ENCODE measurements at places on chromosomes 11 and 22.

DNA sequence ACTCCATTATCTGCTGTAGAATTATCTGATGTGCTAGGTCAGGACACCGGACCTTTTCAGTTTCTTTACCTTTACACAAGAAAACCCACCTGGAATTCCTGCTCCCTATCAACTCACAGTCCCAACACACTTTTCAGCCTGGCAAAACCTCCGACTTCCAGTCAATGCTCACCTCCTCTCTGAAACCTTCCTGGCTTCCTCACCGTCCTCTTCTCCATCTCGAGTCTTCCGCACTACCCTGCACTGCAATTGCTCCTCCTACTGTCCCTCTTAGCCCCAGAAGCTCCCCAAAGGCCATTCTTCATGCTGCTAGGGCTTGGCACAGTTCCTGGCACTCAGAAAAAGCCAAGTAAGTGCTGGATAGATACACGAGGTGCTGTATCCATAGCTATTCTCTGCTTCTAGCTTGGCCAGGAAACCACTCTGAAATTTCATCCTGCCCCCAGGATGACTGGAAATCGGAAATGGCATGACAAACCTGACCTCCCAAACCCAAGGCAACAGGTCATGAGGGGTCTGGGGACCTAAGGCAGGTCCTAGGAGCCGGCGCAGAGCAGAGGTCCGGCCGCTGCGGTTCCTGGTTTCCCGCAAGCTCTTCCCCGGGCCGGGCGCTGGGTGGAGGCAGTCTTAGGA is 702 bp downstream of the SYN3 start:
- no peak for DNase-seq

GRCh38 chr11:42036201-42036600 is 576.7 kb upstream of the LRRC4C start:
- DNase-seq: no peak

- DNase-seq: no peak
Measured at GRCh38 chr11:70255477-70256116, 14.9 kb upstream of the PPFIA1 start.

GRCh38 chr11:17702876-17703275 is 16.5 kb upstream of the MYOD1 start:
- no peak for DNase-seq

- no peak for DNase-seq
Measured at GRCh38 chr11:27635567-27636037, 64.7 kb downstream of the BDNF start.

DNA sequence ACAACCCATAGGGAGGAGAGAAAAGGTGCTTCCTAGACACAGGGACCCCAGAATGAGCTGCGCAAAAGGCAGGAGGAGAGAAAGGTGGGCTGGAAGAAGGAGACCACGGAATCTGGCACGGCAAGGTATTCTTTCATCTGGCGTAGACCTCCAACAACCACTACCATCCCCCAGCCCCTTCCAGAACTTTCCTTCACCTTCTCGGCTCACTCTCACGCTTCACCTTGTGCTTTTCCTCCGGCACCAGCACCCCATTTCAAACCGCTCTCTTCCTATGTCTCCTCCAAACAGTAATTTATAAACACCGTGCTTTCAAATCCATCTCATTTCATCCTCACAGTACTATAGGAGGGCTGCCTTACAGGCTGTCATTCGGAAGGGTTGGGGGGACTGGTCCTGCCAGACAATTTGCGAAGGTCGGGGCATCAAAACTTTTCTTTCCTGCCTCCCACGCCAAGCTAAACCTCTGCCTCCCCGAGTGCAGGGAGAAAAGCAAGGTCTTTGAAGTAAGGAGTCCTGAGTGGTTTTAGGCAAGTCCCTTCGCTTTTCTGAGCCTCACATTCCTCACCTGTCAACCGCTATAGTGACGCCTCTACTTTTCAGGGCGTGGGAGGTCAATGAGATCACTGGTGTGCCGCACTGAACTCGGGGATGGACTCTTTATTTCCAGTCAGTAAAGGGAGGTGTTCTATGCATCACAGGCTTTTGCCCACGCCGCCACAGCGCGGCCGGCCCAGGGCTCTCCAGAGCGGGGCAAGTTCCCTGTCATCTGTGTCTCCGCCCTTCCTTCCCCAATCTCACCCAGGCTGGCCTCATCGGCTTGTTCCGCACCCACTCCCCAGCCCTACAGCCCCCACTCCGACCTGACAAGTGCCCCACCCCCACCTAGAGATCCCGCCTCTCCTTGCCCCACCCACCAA is 800 bp downstream of the KCTD21 start:
- peak; percentile 74 for DNase-seq

Data from activated CD4-positive, alpha-beta T cell treated with anti-CD3 and anti-CD28 coated beads, Interleukin-2, amount 50 U/mL, for 48 hours (primary cell).